ENCODE measurements at places on chromosomes 1 and 21.

DNA sequence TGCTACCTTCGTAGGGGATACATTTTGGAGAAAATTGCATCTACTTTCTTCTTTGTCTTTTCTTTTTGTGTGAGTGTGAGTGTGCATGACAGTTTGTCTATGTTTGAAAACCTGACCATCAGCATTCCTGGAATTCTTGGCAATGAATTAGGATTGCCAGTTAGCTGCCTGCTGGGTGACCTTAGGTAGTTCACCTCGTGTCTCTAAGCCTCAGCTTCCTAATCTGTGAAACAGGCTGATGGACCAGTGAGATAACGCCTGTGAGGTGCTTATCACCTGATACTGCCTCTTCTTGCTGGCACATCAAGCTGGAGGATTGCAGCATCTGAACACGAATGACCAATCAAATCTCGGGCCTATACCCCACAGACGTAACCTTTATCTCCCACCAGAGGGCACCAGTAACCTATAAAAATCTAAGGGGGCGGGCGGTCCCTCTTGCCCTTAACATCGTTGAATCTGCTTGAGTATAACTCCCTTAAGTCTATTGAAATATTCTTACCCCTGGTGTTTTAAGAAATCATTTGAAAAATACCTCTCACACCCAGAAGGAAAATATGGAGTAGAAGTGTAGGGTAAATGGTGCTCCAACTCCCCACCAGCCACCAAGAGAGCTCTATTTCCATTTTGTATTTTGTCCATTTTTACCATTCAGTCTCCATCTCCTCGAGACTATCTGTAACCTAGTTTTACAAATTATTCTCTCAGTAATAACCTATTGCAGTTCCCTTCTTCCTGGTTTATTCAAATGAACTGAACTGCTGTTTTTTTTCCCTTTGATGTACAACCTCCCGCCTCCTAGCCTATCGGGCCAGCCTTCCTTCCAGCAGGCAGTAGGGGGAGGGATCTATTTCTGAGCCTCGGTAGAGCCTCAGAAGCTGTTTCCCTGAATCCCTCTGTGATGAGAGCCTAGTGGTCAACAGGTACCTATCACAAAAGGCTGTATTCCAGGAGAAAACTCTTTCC lies 49.7 kb downstream of the MDM4 start:
- DNase-seq: peak; percentile 70

DNA sequence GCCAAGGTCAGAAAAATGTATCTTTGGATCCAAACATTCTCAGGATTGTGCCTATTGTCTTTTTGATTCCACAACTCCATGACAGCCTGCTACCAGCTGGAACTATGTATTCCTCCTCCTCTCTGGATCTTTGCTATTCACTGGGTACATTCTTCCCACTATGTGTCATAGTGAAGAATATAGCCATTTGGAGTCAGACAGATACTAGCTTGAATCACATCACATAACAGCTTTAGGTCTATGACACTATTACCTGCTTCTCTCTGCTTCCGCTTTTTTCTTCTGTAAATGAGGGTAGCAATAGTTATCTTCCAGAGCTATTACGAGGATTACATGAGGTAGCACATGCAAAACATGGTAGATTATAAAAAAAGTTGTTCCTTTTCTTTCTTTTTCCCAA lies 5.4 kb upstream of the EXO1 start:
- DNase-seq: no peak

GRCh38 chr1:94884106-94884505 lies 42.8 kb downstream of the CNN3 start:
- no peak for DNase-seq

GRCh38 chr21:45386336-45386727 lies 18.6 kb upstream of the COL18A1 start:
- DNase-seq: no peak

- no peak for DNase-seq
These were observed 5.0 kb upstream of the KMO start for GRCh38 chr1:241527146-241527545.

GRCh38 chr1:27299385-27300271 lies 22.3 kb upstream of the TMEM222 start:
- DNase-seq: no peak

- no peak for DNase-seq
These were observed 152.3 kb downstream of the FCRL5 start for GRCh38 chr1:157399984-157400382.

- DNase-seq: no peak
These were observed 52.8 kb upstream of the IFFO2 start for GRCh38 chr1:19009126-19009881.

- no peak for DNase-seq
These were observed 4.1 kb upstream of the GRIK1 start for GRCh38 chr21:29943885-29944284.

DNA sequence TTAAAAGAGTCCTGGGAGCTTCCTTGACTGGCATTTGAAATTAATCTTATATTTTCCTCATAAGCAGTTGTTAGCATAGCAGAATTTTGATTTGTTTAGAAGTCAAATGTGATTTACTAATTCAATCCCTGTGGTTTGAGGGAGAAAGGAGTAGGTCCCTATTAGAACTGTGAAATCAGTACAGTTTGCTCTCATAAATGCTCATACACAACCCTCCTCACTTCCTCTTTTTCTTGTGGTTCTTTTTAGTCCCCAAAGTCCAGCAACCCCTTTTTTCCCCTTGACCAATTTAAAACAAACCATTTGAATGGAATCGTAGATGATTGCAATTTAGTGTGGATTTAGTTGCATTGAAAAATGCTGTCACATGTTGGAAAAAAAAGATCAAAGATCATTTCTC lies 9.2 kb upstream of the IFI44 start:
- DNase-seq: no peak

- DNase-seq: no peak
These were observed 5.5 kb upstream of the ANKRD35 start for GRCh38 chr1:145891143-145891542.

- DNase-seq: no peak
These were observed 71.3 kb downstream of the CRB1 start for GRCh38 chr1:197339106-197340060.

- DNase-seq: peak; percentile 53
These were observed 20.9 kb upstream of the MAN1A2 start for GRCh38 chr1:117346206-117346928.

DNA sequence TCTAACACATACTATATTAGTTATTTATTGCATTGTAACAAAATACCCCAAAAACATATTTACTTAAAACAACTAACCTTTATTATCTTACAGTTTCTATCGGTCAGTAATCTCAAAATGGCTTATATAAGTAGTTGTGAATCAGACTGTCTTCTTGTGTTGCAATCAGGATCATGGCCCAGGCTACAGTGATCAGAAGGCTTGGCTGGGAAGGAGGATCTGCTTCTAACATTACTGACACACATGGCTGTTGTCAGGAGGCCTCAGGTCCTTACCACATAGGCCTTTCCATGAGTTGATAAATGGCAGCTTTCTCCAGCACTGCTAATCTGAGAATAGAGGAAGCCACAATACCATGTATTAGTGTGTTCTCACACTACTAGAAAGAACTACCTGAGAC lies 33.7 kb downstream of the CFH start:
- DNase-seq: no peak

DNA sequence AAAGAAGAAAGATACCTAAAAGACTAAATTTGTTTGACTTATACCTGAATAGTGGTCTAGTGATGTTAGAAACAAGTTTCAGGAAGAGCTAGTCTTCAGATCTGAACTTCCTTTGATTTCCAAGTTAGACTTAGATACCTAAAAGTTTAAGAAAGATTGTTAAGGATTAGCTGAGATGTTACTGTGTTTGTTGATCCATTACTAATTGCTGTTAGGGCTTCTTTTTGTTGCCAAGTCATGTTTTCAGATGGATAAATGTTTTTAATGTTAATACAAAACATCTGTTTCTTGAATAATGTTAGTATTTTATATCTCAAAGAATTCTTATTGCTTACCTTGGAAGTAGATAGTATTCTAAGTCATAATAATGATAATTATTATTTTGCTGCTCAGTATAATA lies 11.6 kb downstream of the GNAI3 start:
- no peak for DNase-seq

DNA sequence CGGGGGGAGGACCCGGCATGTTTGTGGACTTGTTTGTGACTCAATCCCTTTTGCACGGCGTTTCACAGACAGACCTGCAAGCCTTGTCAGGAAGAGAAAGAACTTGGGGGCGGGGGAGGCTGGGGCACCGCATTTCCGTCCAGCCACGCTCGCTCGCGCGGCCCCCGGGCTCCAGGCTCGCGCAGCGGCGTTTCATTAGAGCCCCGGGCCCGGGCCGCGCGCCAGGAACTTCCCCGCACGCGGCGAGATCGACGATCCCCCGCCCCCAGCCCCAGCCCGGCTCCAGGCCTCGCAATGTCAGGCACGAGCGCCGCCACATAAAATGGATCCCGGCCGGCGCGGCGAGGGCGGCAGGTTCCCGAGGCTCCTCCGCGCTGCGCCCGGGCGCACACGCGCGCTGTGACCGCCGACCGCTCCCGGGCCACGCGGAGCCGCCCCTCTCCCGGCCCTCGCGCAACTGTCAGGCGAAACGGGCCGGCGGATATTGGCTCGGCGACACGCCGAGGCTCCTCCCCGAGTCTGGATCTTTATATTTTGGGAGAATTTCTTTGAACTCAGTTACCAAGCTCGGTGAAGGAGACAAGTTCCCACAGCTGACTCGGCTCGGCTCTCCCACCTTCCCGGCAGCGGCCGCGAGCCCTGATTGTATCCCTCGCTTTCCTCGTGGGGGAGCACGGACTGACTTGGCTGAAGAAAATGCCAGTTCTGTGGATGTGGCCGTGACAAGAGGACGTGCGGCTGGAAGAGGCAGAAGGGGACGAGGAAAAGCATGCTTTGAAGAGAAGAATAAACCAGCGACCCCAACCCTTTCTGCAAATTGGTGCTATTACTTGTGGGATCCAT lies at the start of gene KIF26B:
Gene KIF26B (plus strand): TSS at position 557 of the 843 bp plus-strand sequence. CDS start 440 bp downstream, outside the sequence.
- peak; percentile 57 for DNase-seq

GRCh38 chr1:162946701-162947100 lies 85.7 kb upstream of the CCDC190 start:
- DNase-seq: no peak

DNA sequence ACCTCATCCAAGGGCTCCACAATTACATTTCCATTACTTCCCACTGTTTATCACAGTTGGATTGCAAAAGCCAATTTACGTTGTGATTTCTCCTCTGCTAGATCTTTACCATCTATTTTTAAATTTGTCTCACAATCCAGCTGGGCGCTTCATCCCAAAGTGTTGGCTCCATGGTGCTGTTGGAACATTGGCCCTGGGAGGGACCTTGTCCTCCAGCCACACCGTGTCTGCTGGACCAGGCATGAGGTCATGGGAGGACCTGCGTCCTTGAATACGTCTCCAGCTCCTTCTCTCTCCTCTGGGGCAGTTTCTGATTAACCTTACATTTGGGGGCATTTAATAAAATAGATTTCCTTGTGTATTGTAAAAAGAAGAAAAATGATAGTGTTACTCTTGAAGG lies 125.4 kb downstream of the KCNJ6 start:
- no peak for DNase-seq

GRCh38 chr1:115307661-115308060 lies 30.4 kb downstream of the NGF start:
- no peak for DNase-seq

- DNase-seq: no peak
These were observed 26.3 kb downstream of the PLPP3 start for GRCh38 chr1:56553046-56553445.

- DNase-seq: no peak
These were observed at the start of gene SPRR2D for GRCh38 chr1:153040950-153041631. TSS of gene SPRR2D (minus strand) at chr1:153041120. CDS start at chr1:153040346, 774 bp downstream.

DNA sequence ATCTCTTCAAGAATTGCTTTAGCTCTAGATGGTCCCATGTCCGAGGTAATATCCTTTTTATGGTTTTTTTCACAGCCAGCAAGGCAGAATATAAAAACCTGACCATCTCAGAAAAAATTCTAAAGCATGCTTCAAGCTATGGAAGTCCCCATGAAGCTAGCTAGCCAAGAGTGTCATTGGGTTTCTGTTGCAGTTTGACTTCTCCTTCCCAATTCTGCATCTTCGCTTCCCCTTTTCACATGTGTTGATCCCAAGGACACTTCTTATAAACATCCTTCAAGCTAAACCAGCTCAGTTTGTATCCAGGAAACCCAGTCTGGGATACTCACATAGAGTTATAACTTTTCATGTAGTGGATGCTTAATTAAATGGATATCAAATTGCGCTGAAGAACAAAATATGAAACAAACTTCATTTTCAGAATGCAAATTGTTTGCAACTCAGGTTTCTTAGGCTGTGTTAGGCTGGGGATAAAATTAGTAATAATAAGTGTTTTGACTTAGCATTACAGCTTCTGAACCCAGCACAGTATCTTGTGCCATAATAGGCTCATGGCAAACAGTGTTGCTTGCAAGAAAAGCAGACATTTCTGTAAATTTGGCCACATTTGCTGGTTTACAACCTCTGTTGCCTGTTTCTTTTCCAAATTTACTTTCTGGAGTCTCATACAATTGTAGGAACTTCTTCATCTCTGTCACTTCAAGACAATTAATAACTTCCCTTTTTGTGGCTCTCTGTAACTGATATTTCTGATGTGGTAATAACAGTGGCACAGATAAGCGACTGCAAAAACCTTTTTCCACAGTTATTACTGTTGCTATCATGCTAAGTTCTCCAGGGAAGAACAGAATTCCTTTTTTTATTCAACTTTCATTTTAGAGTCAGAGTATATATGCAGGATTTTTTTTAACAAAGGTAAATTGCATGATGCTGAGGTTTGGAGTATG lies 53.2 kb downstream of the NCAM2 start:
- DNase-seq: no peak

- DNase-seq: no peak
These were observed 134.0 kb downstream of the CLEC20A start for GRCh38 chr1:178362747-178363146.

GRCh38 chr1:17440074-17440826 lies 773 bp upstream of the RCC2 start:
- no peak for DNase-seq

- no peak for DNase-seq
These were observed 112.5 kb downstream of the ADSS2 start for GRCh38 chr1:244339073-244339692.

- DNase-seq: no peak
These were observed 19.8 kb downstream of the NCF2 start for GRCh38 chr1:183570451-183570850.

DNA sequence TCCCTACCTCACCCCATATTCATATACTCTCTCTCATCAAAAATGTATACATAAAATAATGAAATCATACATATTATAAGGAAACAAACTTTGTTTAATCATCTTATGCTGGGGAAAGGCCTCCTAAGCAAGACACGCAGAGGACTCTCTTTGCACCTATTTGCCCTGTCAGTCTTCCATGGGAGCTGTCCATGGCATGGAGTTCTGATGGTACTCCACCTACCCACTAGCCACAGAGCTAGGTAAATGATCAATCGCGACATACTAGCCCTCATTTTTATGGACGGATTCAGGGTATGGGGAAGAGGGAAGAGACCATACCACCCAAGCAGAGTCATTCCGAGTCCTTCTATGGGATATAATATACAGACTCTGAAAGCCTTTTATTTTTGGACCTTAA lies 131.0 kb downstream of the CSMD2 start:
- DNase-seq: no peak

Measured in activated CD4-positive, alpha-beta memory T cell treated with anti-CD3 and anti-CD28 coated beads for 36 hours (primary cell).